Stimulated activated CD4-positive, alpha-beta T cell treated with anti-CD3 and anti-CD28 coated beads, Interleukin-1b, Interleukin-23, amount 100 ng/mL, for 1 hour (primary cell): ENCODE measurements at places on chromosomes 2 and 18.

DNA sequence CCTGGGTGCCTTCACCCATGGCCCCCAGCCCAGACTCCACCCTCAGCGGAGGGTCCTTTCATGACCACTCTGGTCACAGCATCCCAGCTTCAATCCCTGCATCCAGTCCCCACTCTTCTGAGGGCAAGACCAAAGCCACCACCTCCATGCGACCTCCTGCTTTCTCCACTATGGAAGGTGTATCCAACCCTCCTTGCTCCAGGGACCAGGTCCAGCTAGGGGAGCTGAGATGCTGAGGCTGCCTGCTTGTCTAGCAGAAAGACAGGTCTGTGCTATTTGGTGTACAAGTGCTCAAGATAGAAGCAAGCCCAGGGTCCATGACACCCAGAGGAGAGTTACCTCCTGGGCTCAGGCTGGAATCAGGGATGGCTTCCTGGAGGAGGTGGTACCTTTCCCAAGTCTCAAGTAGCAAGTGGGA lies 73.8 kb upstream of the RAB6C start:
- DNase-seq, result no peak

DNA sequence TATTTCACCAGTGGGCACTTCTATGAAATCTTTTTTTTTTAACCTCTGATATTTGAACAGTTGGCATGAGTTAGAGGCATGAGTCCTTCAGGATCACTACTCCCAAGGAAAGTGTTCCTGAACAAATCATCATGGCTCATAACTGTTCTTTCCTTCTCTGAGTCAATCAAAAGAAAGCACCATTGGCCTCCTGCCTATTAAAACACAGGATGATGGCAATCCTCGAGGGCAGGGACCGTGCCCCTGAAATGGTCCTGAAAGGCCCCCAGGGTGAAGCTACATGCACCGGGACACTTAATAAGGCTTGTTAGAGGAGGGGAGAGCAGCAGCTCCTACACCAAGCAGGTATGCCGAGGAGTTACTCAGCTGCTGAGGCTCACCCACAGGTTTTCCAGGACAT lies 43.5 kb downstream of the SLC14A2 start:
- no peak for DNase-seq

DNA sequence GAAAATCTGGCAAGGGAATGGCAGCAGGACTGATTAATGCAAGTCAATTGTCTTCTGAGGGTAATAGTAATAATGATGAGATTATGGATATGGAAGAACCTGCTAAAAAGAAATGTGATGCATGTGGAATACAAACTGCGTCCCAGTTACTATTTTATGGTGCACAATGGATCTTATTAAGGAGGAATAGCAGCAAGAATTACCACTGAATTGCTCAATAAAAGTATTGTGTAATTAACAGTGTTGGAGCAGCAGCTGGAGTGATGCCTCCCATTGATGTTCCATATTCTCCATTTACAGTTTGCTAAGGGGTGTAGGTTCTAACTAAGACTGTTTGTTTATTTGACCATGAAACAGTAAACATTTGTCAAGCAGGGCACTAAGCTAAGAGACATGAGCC lies 167.9 kb downstream of the HRH4 start:
- DNase-seq, result no peak

DNA sequence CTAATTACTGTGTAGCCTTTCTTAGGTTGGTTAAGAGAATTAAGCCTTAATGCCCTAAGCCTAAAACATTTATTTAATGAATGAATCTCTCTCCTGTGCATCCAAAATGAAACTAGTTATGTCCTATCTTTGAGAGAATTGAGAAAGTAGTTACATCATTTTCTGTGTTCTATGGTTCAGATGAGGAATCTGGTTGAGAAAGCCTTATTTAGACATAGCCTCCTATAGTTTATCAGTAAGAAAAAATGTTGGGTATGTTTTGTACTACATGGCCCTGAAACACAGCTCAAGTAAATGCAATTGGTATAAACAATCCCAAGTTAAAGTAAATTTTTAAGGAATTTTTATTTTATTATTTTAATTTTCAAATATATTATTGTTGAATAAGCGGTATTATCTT lies 25.9 kb upstream of the RAMP1 start:
- DNase-seq, result no peak

- no peak for DNase-seq
Measured at GRCh38 chr18:8966821-8967220, 135.7 kb upstream of the NDUFV2 start.

- DNase-seq, result no peak
Measured at GRCh38 chr2:212843409-212844199, 305.0 kb upstream of the ERBB4 start.

DNA sequence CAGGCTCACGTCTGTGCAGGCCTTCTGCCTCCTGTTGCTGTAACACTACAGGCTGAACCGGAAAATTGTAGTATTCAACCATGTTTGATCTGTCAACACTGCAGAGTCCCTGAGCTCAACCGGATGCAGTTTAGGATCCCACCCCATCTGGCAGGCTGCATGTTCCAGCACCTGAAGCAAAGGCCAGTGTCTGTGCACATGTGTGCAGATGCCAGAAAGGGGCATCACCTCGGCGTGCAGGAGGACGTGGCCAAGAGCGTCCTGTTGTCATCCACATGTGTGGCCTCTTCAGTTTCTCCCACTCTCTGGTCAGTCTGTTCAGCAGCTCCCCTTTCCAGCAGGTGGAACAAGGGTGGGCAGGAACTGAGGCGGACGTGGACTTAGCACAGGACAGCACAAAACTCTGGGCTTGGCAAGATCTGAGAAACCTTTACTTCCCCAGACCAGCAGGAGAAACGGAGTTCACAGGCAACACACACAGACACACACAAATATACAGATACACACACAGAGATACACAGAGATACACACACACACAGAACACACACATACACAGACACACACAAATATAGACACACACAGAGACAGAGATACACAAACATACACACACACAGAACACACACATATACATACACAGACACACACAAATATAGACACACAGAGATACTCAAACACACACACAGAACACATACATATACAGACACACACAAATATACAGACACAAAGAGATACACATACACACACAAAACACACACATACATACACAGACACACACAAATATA lies 111.3 kb downstream of the NDUFA10 start:
- no peak for DNase-seq

- DNase-seq, result no peak
Measured at GRCh38 chr2:54158311-54158710, 42.9 kb downstream of the ACYP2 start.

GRCh38 chr2:178331474-178332432 lies 119.2 kb downstream of the PRKRA start:
- no peak for DNase-seq

DNA sequence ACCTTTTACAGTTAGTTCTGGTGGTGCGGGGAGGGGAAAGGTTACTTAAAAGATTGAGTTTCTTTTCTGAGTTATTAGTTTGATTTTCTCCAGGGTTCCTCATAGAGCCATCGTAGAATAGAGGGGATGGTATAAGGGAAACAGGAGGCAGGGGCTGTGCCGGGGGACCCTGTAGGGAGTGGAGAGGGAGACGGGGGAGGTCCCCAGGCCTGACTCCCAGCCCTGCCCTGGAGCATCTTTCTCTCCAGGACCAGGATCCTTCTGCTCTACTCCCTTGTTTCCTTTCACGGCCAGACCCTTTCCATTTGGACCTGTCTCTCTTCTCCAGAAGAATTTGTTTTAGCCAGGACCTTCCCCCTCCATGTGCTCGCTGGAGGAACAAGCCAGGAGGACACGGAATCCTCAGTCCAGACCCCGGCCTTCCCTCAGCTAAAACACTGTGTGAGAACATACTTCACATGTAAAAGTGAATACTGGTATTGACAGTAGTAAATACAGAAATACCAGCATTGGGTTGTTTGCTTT lies 35.4 kb downstream of the DGKD start:
- DNase-seq, result no peak

DNA sequence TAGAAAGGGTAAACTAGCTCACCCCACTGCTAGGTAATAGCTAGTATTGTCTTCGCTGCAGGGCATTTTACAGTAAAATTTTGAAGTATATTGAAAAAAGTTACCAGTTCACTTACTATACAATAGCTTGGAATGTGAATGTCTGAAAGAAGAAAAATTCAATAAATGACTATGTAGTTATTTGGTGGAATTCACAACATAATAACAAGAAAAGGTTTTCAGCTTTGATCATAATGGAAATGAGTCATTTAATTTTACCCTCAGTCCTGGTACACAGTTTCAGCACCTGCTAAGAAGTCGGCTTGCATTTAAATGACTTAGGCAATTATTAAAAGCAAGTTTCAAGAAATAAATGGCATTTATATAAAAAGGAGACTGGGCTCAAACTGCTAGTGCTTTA lies 90.4 kb downstream of the NUP35 start:
- DNase-seq, result no peak

GRCh38 chr2:96924775-96925747 lies 55.2 kb upstream of the SEMA4C start:
- DNase-seq, result no peak

- DNase-seq, result no peak
Measured at GRCh38 chr2:147390475-147390874, 454.4 kb upstream of the ACVR2A start.

GRCh38 chr2:101328474-101329007 lies 20.0 kb upstream of the RNF149 start:
- DNase-seq, result no peak

GRCh38 chr18:8994603-8995002 lies 107.9 kb upstream of the NDUFV2 start:
- DNase-seq, result no peak

- DNase-seq, result no peak
Measured at GRCh38 chr2:235373171-235373570, 120.7 kb upstream of the AGAP1 start.

GRCh38 chr2:212328136-212328535 lies 210.5 kb downstream of the ERBB4 start:
- no peak for DNase-seq

GRCh38 chr2:31287654-31288053 lies 53.7 kb downstream of the EHD3 start:
- no peak for DNase-seq

GRCh38 chr18:35029770-35030169 lies 11.4 kb upstream of the MAPRE2 start:
- no peak for DNase-seq
